ENCODE measurements at places on chromosomes 2 and 18. TPM values are rescaled to one million over a fixed set of nuclear protein-coding genes. Genes with fewer than 3 reads are reported as not detected.

ZNF519 gene
- total RNA-seq: 15.4 TPM

PDE6D gene
- 13.5 TPM for total RNA-seq

CCBE1 gene
- total RNA-seq: 2.1 TPM

SPP2 gene
- not detected for total RNA-seq

ZAP70 gene
- 3.0 TPM for total RNA-seq

UGT1A8 gene
- total RNA-seq: 1.7 TPM

RFX8 gene
- not detected for total RNA-seq

EIF5B gene
- total RNA-seq: 40.7 TPM

IL1RN gene
- 1,539 TPM for total RNA-seq

FTCDNL1 gene
- total RNA-seq: 1.3 TPM

ACKR3 gene
- total RNA-seq: 5.9 TPM

NCL gene
- 104 TPM for total RNA-seq

MDH1 gene
- 197 TPM for total RNA-seq

TUBA3E gene
- not detected for total RNA-seq

UNC80 gene
- total RNA-seq: not detected

ALPP gene
- not detected for total RNA-seq

CSRNP3 gene
- total RNA-seq: 0.91 TPM

CAPN14 gene
- 266 TPM for total RNA-seq

SPDYA gene
- total RNA-seq: 1.7 TPM

GAREM2 gene
- total RNA-seq: 1.5 TPM

SCG2 gene
- total RNA-seq: not detected

NTSR2 gene
- total RNA-seq: not detected

ATOH8 gene
- total RNA-seq: 2.0 TPM

GYPC gene
- 4.8 TPM for total RNA-seq

DYNAP gene
- 38.5 TPM for total RNA-seq

ALMS1 gene
- 8.5 TPM for total RNA-seq

CRYGD gene
- not detected for total RNA-seq

EML6 gene
- 2.7 TPM for total RNA-seq

SP5 gene
- total RNA-seq: not detected

HMSD gene
- 0.18 TPM for total RNA-seq

TMEM169 gene
- 0.29 TPM for total RNA-seq

INHBB gene
- 2.5 TPM for total RNA-seq

CDKL4 gene
- not detected for total RNA-seq

LRRTM1 gene
- not detected for total RNA-seq

KYNU gene
- total RNA-seq: 2.9 TPM

GREB1L gene
- total RNA-seq: 0.12 TPM

L3MBTL4 gene
- total RNA-seq: 4.9 TPM

AMER3 gene
- total RNA-seq: not detected
